ENCODE measurements at places on chromosomes 7 and 10.

- no peak for DNase-seq
Measured at GRCh38 chr10:53700278-53700677, 927.7 kb upstream of the MBL2 start.

GRCh38 chr10:52486840-52487611 is 172.9 kb downstream of the DKK1 start:
- DNase-seq = no peak

DNA sequence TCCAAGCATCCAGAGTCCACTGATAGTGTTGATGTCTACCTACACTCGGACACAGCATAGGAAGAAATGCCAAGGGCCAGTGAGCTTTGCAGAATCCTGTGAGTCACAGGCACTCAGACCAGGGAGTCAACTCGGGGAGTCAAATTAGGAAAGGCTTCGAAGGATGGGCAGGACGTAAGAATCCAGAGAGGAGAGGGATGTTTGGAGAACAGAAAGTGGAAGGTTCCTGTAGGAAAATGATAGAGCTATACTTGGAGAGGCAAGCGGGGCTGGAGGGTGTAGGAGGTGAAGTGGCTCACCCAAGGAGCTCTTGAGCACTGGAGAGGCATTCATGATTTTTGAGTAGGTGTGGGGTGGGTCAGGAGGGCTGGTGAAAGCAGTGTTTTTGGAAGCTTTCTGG is 3.0 kb downstream of the ZYX start:
- no peak for DNase-seq

GRCh38 chr10:80137031-80137862 is 4.7 kb downstream of the PLAC9 start:
- DNase-seq = no peak

GRCh38 chr7:142440219-142440905 is 182.5 kb upstream of the PRSS58 start:
- no peak for DNase-seq

DNA sequence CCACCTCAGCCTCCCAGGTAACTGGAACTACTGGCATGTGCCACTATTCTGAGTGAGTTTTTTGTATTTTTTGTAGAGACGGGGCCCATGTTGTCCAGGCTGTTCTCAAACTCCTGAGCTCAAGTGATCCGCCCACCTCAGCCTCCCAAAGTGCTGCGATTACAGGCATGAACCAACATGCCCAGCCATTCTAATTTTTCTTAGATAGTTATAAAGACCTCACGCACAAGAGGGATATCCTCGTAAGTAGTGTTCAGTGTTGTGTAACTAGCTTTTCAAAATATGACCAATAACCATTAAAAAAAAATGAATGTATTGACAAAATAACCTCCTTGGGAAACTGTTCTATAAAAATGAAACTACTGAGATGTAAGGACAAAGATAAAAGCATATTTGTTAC is 90.5 kb upstream of the FERD3L start:
- DNase-seq = no peak

GRCh38 chr10:79377557-79378382 is 30.5 kb downstream of the PPIF start:
- DNase-seq = no peak

DNA sequence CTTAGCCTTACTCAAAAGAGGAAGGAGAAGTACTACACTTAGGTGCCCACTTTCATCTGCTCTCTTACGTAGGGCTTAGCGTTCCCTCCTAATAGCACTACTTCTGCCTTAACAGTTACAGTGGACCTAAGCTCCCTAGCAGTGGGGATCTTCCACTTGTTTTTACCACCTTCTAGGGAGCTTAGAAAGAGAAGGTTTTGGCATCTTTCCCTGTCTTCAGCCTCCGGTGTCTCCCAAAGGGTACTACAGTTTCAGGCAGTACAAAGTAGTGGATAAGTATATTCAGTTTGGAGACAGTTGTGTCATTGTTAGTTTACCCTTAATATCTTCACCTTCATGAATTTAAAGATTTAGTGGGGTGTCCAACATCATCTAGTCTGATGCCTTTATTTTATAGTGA is 14.6 kb downstream of the CHRM2 start:
- DNase-seq = no peak

DNA sequence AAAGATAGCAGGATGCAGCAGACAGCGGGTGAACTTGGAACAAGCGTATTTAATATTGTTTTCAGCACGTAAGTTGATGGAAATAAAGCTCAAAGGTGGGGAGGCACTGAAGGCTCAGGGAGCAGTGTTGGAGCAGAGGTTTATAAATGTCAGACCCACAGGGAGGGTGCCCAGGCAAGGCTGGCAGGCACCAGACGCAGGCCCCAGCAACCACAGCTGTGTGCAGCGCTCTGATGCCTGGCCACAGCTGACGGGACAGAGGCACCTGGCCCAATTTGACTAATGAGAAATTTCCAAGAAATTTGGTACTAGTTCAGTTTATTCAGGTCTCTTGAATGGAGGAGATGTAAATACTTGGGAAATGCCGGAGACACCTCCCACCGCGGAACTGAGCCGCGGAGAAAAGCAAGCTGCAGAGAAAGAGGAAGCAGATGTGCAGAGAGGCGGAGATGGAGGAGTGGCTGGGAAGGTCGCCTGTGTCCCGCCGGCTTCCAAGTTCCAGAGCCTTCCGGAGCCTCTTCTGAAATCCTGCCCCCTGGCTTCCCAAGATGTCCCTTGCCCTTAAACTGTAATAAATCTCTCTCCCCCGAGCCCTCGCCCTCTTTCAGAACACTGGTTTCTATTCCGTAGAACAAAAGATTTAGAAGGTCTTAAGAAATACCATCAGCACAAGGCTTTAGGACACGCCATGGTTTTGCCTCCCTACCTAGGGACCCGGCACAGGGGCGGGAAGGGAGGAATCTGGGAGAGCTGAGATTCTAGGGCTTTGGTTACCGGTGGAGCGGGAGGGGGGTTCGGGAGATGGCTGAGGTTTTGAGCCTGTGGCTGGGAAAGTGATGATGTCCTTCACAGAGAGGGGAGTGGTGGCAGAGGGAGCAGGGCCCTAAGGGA is 38.4 kb upstream of the PLXNA4 start:
- DNase-seq = no peak

GRCh38 chr7:91291302-91291701 is 27.1 kb downstream of the FZD1 start:
- DNase-seq = no peak

GRCh38 chr7:129439963-129440625 is 5.9 kb downstream of the STRIP2 start:
- DNase-seq = no peak

DNA sequence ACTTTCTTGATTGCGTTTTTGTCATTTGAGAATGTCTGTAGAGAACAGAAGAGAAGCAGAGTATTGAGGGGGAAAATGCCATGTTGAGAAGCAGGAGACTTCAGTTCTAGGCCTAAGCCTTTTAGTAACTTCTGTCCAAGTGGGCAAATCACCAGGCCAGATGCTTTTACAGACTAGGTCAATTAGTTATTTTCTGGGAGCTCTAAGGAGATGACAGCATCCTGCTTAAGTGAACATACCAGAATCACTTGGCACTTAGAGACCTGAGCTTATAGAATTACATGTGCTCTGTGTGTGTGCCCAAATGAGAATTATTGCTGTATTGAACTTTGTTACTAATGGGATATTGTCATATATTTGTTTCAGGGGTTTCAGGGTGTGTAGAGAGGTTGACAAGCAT is 24.0 kb downstream of the AGK start:
- no peak for DNase-seq

GRCh38 chr10:113113918-113114317 is 163.9 kb downstream of the TCF7L2 start:
- DNase-seq = no peak

DNA sequence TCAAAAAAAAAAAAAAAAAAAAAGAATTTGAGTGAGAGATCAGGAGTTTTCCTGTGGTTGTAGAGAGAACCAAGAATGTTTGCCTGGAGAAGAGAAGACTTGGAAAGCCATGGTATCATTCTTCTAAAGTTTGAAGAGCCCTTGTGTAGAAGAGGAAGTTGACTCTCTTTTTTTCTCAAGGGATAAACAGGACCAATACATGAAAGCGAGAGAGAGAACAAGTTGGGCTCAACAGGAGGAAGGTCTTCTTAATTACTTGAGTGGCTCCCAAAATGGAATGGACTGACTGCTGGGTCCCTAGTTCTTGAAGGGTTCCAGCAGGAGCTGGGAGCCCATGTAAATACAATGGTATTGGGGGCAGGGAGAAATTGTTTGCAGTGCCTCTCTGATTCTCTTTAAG is 173.3 kb upstream of the ADO start:
- DNase-seq = no peak

DNA sequence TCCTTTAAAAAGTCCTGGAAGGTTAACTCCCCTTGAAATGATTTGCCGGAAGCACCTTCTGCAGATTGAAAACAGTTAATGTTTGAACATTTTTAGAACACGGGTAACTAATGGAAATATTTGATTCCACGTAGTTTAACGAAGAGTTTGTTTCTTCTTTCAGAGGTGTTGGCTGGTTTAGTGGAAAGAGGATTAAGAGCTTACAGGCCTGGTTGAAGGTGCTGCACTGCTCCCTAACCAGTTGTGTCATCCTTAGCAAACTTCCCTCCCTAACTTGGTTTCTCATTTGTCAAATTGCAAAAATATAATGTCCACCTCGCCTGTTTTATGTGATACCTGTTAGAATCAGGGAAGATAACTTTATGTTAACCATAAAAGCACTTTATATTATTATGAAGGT is 243.0 kb upstream of the FZD8 start:
- DNase-seq = no peak

DNA sequence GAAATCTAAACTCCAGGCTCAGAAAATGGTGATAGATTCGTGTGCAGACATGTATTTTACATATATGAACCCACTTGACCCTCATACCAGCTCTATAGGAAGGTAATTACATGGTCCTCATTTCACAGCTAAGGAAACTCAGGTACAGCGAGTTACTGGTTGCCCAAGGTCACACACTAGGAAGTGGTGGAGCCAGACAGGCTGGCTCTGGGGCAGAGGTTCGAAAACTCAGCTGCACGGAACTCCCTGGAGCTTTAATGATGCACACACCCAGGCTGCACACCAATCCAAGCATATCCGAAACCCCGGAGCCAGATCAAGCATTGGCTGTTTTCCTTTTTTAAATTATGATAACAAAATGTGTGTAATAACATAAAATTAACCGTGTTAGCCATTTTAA is 172.4 kb downstream of the COBL start:
- DNase-seq = no peak

DNA sequence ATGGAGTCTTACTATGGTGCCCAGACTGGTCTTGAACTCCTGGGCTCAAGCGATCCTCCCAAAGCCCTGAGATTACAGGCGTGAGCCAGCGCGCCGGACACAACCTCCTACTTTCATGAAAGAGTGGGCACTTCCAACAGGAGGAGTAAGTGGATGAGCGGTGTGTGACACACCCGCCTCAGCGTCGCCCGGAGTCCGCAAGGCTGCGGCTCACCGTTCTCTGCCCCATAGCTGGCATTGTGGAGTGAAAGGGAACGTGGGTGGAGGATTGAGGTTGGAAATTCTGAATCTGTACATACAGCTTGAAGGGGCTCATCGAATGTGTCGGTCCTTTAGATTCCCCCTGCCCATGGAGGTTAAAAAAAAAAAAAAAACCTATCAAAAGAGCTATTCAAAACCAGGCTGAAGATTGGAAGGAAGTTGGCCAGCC is 524 bp upstream of the PRXL2A start:
- DNase-seq = no peak

DNA sequence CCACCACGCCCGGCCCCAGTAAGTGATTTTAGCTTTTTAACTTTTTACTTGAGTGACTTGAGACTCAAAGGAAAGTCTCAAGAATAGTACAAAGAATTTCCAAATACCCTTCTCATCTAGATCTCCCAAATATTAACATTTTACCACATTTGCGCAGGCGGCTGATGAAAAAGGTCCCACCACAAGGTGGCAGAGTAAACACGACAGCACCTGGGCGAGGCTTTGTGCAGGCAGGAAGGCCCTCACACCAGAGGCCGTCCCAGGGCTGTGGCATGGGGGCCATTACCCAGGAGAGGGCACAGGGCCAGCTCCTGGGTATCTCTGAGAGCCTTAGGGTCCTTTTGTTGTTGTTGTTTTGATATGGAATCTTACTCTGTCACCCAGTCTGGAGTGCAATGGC is 50.0 kb upstream of the WIPI2 start:
- no peak for DNase-seq

DNA sequence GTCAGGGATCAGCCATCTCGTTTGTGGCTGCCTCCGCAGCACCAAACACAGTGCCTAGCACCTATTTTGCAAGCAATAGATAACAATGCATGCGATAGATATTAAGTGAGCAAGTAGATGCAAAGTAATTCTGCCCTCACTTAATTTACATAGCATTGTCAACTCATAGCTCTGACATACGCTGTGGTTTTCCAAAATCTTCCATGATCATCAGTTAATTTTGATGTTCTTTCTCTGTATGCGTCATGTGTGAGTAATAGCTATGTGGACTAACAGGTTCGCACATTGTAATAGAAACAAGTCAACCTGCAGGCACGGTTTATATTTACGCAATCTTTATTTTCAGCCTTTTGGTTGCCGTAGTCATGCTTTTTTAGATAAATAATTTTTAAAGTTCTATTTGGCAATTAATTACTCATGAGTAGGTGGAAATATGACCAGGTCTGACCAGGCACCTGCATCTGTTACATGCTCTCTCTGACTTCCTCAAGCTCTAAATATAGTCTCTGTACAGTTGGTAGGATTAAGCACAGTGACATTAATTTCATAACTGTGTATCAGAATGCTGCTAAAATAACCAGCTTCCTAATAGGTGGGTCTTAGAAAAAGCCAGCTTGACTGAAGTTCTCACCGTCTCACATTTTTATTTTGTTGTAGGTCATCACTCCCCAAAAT is 13.3 kb downstream of the MAP3K8 start:
- DNase-seq = no peak

- DNase-seq = no peak
Measured at GRCh38 chr10:98224509-98224908, 43.5 kb downstream of the LOXL4 start.

- DNase-seq = no peak
Measured at GRCh38 chr10:96619796-96620773, 33.3 kb upstream of the TM9SF3 start.

- DNase-seq = no peak
Measured at GRCh38 chr7:1925973-1926907, 256.2 kb downstream of the ELFN1 start.

- no peak for DNase-seq
Measured at GRCh38 chr10:112218960-112219359, 35.4 kb upstream of the GPAM start.

GRCh38 chr7:157466867-157467261 is 130.1 kb downstream of the DNAJB6 start:
- DNase-seq = no peak

DNA sequence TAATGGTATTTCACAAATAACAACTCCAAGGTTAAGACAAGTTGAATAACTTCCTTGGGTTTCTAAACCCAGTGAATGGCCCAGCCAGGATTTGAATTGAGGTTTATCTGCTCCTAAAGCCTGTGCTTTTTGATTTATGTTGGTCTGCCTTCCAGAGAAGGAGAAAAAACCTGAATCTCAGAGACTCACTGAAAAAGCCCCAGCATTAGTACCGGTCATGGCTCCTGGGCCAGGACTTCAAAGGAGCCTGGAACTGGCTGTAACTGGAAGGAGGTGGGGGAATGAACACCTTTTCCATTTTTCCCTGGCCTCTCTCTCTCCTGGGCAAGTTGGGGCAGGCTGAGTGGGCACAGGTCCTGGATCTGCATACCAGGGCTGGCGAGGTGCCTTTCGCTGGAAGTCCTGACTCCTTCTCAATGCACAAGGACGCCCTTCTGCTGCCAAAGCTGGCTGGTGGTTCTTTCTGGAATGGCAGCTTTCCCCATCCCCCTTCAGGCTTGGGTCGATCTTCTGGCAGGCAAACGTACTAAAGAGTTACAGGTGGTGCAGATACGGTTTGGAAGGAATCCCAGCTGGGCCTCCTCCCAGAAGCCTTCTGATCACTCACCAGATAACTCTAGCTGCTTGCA is 268.2 kb downstream of the PTEN start:
- no peak for DNase-seq

- no peak for DNase-seq
Measured at GRCh38 chr7:134476044-134476443, 17.1 kb upstream of the AKR1B1 start.
